Stimulated activated CD4-positive, alpha-beta T cell treated with anti-CD3 and anti-CD28 coated beads, Interleukin-12 subunit alpha, Interleukin-12 subunit beta, amount 100 ng/mL, for 24 hours (primary cell): ENCODE measurements at places on chromosomes 12 and 14.

GRCh38 chr14:89025561-89026236 lies 201.2 kb downstream of the TTC8 start:
- no peak for DNase-seq

DNA sequence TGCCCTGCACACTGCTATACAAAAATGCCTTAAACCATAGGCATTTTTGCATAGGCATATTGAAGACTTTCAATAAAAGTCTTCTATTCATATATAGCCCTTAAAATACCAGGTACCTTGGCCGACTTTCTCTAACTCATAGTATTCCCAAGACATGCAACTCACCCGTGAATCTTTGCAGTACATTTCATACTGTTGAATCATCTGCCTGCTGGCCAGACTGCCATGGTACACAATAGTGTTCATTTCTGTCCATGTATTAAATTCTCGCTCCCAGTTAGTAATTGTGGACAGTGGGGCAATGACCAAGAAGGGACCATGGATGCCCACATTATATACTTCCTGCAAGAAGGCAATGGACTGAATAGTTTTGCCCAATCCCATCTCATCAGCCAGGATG lies 24.3 kb upstream of the SUPT16H start:
- no peak for DNase-seq

GRCh38 chr14:37230551-37231194 lies 32.9 kb downstream of the MIPOL1 start:
- no peak for DNase-seq

DNA sequence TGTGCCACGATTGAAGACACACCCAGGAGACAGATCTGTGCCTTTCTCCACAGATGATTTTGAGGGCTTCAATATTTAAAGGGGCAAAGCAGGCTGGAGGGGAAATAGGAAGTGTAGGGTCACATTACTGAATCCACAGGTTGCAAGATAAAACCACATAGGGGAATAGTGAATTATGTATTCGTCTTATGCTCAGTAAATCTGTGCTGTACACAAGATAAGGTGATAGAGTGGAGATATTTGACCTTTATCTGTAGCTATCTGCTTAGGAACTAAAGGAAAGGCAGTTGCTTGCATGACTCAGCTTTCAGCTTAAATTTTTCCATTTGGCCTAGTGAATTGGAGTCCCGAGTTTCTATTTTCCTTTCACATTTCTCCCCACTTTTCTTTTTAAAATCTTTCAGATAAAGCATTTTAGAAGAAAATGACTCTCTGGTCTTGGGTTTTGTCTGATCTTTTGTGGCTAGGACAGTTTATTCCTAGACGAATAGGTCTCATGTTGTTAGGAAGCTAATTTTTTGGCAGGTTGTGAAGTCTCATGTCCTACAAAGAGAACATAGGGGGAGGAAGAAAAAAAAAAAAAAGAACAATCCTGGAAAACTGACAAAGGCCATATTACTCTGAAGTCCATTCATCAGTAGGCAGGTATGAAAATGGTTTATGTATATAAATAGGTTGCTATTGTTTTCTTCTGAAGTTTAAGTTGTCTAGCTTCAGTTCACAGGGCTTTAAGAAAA lies 55.4 kb downstream of the FBXO33 start:
- DNase-seq: no peak

- no peak for DNase-seq
Observed at GRCh38 chr14:101333335-101334280, 227.7 kb upstream of the DIO3 start.

DNA sequence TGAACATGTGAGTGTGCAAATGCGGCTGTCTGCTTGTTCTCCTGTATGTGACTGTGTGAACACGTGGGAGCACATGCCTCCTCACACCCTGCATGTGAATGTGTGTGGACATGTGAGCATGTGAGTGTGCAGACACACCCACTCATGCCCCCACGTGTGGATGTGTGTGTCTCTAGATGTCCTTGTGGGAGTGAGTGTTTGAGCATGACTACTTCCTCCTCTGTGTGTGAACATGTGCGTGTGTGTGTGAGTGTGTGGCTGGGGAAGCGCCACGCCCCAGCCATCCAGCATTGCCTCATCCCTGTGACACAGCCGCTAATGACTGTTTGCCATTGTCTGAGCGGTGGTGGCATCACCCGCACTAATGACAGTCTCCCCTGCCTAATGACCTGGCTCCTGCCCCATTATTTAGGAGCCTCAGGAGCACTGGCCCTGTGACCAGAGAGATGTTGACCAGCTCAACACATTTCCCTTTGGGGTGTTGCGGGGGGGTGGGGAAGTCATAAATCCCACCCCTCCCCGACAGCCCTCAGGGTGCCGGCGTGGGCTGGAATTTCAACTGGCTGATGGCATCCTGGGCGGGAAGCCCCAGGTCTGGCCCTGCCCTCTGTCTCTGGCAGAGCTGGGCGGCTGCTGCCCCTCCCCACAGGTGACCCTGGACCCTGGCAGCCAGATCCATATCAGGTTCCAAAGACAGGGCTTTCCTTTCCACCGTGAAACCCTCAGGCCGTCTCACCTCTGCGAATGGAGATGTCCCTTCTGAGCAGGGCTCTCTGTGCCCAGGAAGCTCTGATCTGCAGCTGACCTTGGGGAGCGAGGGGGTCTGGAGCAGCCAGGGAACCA lies 11.5 kb upstream of the KRT80 start:
- DNase-seq: no peak

- no peak for DNase-seq
Observed at GRCh38 chr12:95177201-95177768, 40.0 kb downstream of the FGD6 start.

DNA sequence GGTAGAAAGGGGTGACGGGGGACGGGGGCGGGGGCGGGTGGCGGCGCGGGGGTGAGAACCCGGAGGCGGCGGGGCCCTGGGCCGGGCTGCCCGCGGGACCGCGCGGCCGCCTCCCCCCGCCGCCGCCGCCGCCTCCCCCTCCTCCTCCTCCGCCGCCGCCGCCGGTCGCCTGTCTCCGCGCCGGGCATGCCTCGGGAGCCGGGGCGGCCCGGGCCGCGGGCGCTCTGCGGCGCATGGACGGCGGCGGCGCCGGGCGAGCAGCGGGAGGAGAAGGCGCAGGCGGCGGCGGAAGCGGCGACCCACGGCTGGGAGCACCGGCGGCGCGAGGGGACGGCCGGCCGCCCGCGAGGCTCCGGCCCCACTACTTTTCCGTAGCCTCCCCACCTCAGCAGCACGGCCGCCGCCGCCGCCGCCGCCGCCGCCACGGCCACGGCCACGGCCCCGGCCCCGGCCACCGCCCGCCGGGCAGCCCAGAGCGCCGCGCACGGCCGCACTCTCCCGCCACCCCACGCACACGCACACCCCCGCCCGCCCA lies at the start of gene NPAS3:
NPAS3 (plus strand) TSS at position 161 of the 535 bp plus-strand sequence.
- no peak for DNase-seq

GRCh38 chr14:94310248-94310647 lies 12.9 kb downstream of the SERPINA6 start:
- DNase-seq: no peak

DNA sequence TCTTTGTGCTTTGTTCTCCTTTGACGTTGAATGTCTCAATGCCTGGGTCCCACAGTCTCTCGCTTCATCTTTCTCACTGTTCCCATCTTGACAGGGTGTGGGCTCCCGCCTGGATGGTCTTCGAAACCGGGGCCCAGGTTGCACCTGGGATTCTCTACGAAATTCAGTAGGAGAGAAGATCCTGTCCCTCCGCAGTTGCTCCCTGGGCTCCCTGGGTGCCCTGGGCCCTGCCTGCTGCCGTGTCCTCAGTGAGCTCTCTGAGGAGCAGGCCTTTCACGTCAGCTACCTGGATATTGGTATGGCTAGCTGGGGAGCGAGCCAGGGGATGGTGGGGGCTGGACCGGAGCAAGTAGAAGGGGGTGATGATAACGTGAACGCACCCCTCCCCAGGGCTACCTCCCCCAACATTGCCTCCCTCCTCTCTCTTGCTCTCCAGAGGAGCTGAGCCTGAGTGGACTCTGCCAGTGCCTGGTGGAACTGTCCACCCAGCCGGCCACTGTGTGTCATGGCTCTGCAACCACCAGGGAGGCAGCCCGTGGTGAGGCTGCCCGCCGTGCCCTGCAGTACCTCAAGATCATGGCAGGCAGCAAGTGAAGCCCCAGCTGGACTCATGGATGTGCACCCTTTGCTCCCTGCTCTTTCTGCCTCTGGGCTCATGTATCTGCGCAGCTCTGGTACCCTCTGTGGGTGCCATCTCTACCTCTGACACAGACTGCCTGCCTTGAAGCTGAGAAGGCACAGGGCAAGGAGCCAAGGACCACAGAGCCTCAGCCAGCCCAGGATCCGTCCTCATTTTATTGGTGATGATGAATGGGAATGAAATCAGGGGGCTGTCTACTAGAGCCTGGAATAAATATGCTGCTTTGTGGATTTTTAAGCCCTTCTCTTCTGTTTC lies 1.5 kb downstream of the NPFF start:
- no peak for DNase-seq

GRCh38 chr12:3987571-3987970 lies 114.4 kb upstream of the PARP11 start:
- DNase-seq: no peak

GRCh38 chr14:77406718-77407117 lies 16.6 kb downstream of the NOXRED1 start:
- DNase-seq: no peak

GRCh38 chr12:117034249-117034648 lies 65.0 kb downstream of the TESC start:
- no peak for DNase-seq

DNA sequence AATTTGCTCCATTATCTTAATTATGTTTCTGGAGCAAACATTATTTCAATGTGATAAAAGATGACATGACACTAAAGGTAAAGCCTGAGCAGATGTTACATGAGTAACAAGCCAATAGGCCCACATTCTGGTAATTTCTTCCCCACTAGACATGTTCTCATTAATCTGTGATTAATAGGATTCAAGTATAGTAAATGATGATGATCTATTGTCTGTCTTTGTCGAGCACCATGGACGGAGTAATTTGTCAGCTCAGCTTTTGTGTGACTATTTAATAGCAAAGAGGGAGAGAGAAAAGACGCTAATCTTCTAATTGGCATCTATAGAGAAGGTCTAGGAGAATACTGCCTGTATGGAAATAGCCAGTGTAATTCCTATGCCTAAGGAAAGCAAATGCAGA lies 62.2 kb upstream of the INSM2 start:
- DNase-seq: no peak

GRCh38 chr12:24688601-24689000 lies 260.3 kb downstream of the BCAT1 start:
- DNase-seq: no peak

DNA sequence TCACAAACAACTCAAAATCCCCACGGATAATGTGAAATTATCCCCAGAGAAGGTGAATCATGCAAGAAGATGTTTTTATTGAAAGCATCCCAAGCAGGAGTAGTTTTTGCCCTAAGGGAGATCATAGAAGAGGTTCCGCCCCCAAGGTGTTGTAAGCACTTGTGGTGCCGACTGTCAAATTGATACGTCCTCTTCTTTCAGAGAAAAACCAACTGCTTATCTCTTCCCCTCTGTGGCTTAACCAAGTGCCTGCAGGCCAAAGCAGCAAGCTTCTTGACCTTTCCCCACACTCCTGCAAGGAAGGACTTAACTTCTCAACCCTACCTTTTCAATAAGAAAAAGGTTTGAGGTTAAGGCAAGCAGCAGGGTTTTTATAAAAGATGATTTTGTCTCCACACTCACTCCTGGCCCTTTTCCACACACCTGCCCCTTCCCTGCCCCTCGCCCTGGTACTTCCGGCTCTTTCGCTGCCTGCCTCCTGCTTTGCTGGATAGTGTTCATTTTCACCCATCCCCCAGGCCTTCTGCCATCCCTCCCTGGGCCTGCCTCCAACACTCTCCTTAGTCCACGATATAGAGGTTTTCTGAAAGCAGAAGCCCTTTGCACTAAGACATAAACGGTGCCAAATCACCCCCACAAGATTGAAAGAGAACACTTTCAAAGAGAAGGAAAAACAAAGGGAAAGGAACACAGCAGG lies 114.5 kb downstream of the EGLN3 start:
- DNase-seq: no peak

DNA sequence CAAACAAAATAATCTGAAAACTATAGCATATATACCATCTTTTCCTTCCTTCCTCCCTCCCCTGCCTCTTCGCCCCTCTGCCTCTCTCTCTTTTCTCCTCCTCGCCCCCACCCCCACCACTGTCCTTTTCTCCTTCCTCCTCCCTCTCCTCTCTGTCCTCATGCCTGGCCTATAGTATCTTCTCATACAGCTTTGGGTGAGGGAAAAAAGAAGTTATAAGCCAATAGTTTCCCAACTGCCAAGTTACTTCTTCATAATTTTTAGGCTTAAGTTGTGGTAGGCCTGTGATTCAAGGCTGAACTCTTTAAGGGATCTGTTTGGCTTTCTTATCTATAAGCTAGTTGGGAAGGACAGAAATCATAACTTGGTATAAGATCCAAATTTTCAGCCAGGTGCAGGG lies 9.1 kb downstream of the TMED10 start:
- DNase-seq: no peak

- DNase-seq: no peak
Observed at GRCh38 chr14:93100570-93100969, 15.2 kb downstream of the ITPK1 start.

- DNase-seq: no peak
Observed at GRCh38 chr12:41344776-41345470, 156.8 kb downstream of the PDZRN4 start.

GRCh38 chr14:50109342-50109741 lies 7.0 kb downstream of the VCPKMT start:
- no peak for DNase-seq

DNA sequence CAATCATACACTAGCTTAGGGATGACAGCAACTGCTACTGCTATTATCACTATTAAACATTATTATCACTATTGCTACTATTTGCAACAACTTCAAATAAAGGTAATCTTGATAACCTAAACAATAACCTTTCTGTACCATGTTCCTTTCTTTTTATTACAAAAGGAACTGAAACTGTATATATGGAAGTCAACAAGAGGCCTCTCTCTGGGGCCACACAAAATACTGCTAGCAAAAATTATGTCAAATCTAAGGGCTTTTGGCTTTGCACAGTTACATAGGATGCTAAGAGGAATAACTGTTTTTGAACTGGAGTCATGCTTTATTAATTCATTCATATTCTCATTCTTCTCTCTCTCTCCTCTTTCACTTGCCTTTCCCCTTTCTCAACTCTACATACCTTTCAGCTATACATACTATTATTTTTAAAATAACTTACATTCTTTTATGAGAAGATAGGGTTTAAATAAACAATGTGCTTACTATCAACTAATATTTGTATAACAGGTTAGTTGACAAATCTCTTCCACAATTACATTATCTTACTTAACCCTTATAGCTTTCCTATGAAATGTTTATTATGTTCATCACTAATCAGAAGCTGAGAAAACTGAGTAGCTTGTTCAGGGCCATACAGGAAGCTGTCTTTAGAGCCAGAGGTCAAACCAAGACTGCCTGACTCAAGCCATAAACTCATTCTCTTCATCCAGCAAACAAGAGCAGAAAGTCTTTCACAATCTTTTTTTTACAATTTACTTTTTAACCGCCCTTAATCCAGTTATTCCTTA lies 25.7 kb downstream of the SPTSSA start:
- no peak for DNase-seq

DNA sequence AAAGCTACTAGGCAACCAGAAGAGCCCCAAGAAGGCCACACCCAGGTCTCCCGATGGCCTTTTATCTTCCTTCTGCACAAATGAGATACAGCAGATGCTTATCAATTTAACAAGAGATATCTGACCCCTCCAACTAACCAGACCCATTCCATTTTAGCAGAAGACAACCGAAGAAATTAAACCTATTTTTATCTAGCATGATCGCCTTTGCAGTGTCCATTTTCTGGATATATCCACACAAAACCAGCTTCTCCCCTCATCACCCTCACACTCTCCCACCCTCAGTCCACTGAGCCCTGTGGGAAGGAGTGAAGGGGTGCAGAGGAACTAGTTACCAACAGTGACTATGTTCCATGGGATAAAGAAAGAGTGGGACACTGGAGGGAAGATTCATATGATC lies 20.9 kb upstream of the DHRS4 start:
- no peak for DNase-seq
